ENCODE measurements at places on chromosomes 2 and 18.

DNA sequence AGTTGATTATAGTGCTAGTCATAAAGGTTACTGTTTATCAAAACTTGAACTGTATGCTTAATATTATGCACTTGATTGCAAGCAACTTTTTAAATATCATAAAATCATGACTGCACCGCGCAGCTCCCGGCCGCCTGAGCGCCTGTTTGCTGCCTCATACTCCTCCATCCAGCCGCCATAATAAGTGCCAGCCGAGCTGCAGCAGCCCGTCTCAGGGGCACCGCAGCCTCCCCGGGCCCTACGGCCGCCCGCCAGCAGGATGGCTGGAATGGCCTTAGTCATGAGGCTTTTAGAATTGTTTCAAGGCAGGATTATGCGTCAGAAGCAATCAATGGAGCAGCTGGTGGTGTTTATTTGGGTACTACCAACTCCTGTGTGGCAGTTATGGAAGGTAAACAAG is 337.2 kb downstream of the PAX3 start:
- DNase-seq: no peak

- peak; percentile 22 for DNase-seq
Measured at GRCh38 chr2:174902506-174903263, 102.5 kb downstream of the CHN1 start.

DNA sequence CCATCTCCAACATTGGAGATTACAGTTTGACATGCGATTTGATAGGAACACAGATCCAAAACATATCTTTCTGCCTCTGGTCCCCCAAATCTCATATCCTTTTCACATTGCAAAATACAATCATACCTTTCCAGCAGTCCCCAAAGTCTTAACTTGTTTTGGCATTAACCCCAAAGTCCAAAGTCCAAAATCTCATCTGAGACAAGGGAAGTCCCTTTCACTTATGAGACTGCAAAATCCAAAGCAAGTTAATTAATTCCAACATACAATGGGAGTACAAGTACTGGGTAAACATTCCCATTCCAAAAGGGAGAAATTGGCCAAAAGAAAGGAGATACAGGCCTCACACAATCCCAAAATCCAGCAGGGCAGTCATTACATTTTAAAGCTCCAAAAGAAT is 265.4 kb downstream of the GULP1 start:
- DNase-seq: no peak

DNA sequence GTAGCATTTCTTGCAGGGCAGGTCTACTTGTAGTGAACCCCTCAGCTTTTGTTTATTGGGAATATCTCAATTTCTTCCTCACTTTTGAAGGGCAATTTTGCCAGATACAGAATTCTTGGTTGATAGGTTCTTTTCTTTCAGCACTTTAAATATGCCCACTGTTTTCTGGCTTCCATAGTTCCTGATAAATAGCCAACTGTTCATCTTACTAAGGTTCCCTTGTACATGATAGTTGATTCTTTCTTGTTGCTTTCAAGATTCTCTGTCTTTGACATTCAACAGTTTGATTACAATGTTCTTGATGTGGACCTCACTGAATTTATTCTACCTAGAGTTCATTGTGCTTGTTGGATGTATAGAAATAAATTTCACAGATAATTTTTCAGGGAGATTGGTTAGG is 148.0 kb upstream of the MAPRE2 start:
- no peak for DNase-seq

GRCh38 chr18:2956056-2956455 is 56.9 kb downstream of the LPIN2 start:
- DNase-seq: no peak

DNA sequence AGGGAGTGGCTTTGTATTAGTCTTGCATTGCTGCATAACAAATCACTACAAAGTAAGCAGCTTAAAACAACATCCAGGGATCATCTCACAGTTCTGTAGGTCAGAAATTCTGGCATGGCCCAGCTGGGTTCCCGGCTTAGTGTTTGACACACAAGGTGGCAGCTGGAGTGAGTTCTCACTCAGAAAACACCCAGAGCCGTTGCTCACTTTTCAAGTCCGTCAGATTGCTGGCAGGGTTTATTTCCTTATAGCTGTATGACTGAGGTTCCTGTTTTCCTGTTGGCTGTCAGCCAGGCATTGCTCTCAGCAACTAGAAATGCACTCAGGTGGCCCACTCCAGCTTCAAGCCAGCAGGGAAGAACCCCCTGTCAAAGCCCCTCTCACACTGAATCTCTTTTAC is 324.1 kb downstream of the CCDC178 start:
- no peak for DNase-seq

GRCh38 chr2:221567231-221567760 is 4.8 kb downstream of the EPHA4 start:
- DNase-seq: no peak

DNA sequence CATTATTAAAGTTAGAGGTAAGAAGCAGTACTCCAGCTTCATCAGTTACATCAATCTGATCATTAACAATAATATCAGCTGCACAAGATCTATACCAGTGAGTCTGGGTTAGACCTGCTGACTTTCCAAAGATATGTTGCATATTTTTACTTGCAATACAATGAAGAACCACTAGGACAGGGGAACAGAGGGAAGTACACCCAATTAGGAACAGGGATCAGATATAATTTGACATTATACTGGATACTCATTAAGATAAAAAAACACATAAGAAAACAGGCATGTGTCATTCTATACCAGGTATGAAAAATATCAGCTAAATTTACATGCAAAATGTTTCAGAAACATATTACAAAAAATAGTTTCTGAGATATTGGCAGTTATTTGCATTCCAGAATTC is 995.1 kb upstream of the DDX18 start:
- no peak for DNase-seq

DNA sequence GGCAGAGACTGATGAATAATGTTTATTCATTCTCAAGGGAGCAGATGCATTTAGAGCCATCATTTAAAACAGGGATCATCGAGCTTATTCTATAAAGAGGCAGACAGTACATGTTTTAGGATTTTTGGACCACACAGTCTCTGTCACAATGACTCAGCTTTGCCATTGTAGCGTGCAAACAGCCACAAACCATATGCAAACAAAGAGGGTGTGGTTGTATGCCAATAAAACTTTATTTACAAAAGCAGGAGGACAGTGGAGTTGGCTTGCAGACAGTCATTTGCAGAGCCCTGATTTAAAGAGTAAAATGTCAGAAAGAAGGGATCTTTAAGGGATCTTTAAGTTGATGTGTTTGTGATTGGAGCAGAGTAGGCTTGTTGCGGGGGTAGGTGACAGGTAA is 51.5 kb downstream of the SMIM21 start:
- no peak for DNase-seq

DNA sequence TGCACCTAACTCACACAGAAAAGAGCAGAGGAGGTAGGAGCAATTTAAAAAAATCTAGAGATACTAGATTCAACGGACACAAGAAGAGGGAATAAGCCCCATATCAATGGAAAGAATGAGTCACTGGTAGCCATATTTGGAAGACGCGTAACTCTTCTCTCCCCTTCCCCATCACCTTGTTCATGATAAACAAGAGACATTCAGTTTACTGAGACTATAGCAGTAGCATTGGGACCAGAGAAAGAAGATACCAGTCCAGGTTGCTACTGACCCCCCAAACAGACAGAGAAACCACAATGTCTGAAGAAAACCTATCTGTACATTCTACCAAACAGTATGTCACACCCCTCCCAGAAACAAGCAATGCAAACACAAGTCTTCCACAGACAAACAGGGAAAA is 81.1 kb downstream of the SLC66A3 start:
- DNase-seq: peak; percentile 67

- DNase-seq: no peak
Measured at GRCh38 chr2:3290655-3291054, 87.0 kb downstream of the EIPR1 start.

GRCh38 chr2:106523976-106524665 is 37.0 kb downstream of the CD8B2 start:
- no peak for DNase-seq

DNA sequence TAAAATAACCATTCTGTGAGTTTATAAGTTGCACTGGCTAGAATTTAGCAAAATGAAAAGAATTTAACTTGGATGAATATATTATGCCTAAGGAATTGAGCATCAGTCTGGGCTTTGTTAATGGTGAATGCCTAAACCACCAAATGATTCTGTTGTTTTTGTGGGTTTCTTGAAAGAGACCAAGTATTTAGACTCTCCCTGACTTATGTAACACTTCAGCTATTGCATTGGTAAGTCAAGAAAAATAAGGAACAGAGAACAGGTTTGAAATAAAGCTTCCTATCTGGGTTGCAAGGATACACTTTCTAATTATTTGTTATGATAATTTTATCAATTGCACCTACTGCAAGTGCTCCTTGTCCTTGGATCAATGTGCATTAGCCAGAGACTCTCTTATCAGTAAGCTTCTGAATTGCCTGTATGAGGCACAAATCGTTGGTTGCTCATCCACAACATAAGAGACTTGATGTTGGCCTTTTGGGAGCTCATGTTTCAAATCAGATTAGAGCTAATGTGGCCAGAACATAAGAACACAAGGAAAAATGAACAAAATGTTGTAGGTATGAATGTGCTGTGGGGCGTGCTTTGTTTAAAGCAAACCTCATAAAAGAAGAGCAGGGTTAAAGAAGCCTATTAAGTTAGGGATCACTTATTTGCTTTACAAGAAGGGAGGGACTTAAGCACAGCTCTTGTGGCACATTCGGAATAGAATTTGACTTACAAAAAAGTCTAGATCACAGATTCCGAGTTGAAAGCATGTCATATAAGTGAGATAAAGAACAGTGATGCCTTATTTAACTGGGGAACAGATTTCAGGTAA is 37.2 kb downstream of the PRKCE start:
- no peak for DNase-seq

DNA sequence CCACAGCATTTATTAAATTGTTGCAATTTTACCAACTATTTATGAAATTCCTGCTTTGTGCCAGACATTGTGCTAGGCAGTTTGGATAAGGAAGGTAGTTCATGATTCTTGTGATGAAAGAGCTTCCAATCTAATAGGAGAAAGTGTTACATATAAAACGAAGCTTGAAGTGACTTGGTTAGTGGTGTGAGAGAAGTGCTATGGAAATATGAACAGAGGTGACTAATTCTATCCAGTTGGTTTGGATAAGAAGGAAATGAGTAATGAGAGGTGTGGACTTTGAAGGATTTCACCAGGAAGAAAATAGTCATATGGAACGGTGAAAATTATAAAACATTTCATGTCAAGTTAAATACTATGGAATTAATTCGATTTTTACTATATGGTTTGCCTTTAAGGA is 48.6 kb downstream of the EML6 start:
- no peak for DNase-seq

DNA sequence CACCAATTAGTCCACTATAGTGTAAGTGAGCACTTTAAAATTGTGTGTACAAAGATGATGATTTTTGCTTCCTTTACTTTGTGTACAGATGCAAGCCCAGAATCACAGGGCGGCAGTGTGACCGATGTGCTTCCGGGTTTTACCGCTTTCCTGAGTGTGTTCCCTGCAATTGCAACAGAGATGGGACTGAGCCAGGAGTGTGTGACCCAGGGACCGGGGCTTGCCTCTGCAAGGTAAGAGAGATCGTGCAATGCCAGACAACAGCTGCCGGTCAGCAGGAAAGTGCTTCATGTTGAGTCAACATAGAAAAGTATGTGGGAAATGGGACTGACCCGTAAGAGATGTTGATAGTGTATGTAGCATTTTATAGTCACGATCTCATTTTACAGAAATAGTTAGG is 156.8 kb upstream of the TTC39C start:
- no peak for DNase-seq

DNA sequence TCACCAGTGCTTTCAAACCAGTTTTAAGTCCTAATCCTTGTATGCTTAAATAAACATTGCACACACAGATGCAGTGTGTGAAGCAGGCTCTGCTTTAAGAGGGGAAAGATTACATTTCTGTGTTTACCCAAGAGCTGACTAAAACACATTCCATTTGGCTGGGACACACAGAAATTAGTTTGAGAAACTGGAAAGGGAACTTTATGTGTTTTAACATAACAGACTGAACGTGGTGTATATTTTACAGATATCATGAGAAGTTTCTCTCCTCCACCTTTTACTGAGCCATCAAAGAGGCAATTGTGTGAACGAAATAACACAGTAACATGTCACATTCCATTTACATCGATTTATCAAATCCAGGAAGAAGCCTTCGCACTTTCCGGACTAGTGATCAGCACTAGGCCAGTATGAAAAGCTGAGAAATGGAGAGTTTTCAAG is 121.8 kb downstream of the MAIP1 start:
- DNase-seq: no peak

- no peak for DNase-seq
Measured at GRCh38 chr2:9656270-9656766, 25.5 kb upstream of the YWHAQ start.

GRCh38 chr2:237968048-237968862 is 1.4 kb downstream of the UBE2F start:
- peak; percentile 85 for DNase-seq

DNA sequence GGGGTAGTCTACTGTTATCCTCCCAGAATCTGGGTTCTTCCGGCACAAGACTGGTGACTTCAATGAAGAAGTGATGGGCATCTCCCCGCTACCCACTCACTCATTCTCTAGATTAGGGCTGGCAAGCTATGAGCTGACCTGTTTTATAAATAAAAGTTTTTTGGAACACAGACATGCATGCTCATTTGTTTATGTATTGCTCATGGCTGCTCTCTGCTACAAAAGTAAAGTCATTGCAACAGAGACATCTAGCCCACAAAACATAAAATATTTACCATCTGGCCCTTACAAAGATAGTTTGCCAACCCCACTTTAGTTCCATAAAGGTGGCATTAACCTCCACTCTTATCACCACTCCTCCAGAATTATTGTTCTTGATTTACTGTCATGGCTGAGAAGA is 39.1 kb upstream of the SPATS2L start:
- no peak for DNase-seq

DNA sequence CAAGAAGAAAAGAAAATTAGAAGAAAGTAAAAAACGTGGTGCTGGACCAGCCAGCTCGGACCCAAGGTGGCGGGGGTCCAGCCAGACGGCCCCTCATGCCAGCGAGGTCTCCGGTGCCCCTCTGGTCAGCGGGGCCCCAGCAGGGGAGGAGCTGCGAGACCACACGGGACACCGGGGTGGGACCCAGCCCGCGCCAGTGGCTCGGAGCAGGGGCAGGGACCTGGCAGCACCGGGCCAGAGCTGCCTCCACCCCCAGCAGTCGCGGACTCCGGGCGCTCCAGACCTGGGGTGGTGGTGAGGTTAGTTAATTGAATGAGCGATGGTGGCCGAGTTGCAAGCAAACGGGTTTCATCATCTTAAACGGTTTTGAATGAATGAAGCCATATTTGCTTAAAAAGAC is 289.9 kb upstream of the MC4R start:
- no peak for DNase-seq

DNA sequence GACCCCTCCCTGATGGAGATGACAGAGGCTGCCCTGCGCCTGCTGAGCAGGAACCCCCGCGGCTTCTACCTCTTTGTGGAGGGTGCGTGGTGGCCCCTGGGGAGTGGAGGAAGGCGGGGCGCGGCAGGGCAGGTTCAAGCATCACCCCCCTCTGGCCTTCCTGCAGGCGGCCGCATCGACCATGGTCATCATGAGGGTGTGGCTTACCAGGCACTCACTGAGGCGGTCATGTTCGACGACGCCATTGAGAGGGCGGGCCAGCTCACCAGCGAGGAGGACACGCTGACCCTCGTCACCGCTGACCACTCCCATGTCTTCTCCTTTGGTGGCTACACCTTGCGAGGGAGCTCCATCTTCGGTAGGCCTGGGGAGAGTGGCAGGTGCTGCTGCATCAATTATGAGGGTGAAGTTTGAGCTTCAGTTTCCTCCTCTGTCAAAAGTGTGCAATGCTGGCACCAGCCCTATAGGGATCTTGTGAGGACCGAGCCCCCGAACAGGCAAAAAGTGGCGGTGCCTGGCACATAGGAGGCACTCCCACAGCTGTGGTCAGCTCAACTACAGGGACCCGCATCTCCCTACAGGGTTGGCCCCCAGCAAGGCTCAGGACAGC is 2.2 kb downstream of the ALPI start:
- no peak for DNase-seq
